A549 treated with GW870086 at 1 μM for 4 hours (cell line): ENCODE measurements at places on chromosomes 3 and 15. TPM values are rescaled to one million over a fixed set of nuclear protein-coding genes. Genes with fewer than 3 reads are reported as not detected.

Gene SV2B
- 0.06 to 0.15 TPM (median 0.12 TPM) in 4 of 5 replicates, not detected in the other for total RNA-seq

Gene GNAT1
- not detected in 5 replicates for total RNA-seq

Gene TNFAIP8L3
- total RNA-seq, result 21.4 to 29.1 TPM (median 25.5 TPM) in 5 replicates

Gene CCK
- total RNA-seq, result 0.98 to 2.0 TPM (median 1.4 TPM) in 5 replicates

Gene KLHL6
- 0.02 TPM in 1 of 5 replicates, not detected in the others for total RNA-seq

Gene GPR176
- 8.2 to 11.7 TPM (median 10.1 TPM) in 5 replicates for total RNA-seq

Gene RARB
- total RNA-seq, result 5.1 to 8.9 TPM (median 7.6 TPM) in 5 replicates

Gene USP8
- total RNA-seq, result 35.5 to 53.6 TPM (median 43.5 TPM) in 5 replicates

Gene GRK7
- not detected in 5 replicates for total RNA-seq

Gene RAB6B
- total RNA-seq, result 1.9 to 3.3 TPM (median 2.7 TPM) in 5 replicates

Gene HDGFL3
- total RNA-seq, result 38.1 to 64.9 TPM (median 52.9 TPM) in 5 replicates

Gene STAG1
- total RNA-seq, result 7.7 to 10.3 TPM (median 9.8 TPM) in 5 replicates

Gene KBTBD8
- 0.40 to 0.91 TPM (median 0.56 TPM) in 5 replicates for total RNA-seq

Gene STT3B
- total RNA-seq, result 63.6 to 85.6 TPM (median 75.5 TPM) in 5 replicates

Gene LMAN1L
- not detected in 5 replicates for total RNA-seq

Gene PTPRG
- total RNA-seq, result 1.8 to 2.6 TPM (median 2.3 TPM) in 5 replicates

Gene ABI3BP
- total RNA-seq, result 0.91 to 2.3 TPM (median 1.6 TPM) in 5 replicates

Gene CELSR3
- total RNA-seq, result 3.1 to 4.8 TPM (median 4.0 TPM) in 5 replicates

Gene ALG1L2
- total RNA-seq, result not detected in 5 replicates

Gene RASGRP1
- total RNA-seq, result 0.27 to 0.58 TPM (median 0.37 TPM) in 5 replicates

Gene EIF2A
- total RNA-seq, result 61.7 to 92.4 TPM (median 71.0 TPM) in 5 replicates

Gene ZIC1
- total RNA-seq, result 0.38 TPM in 1 of 5 replicates, not detected in the others

Gene KCNAB1
- not detected in 5 replicates for total RNA-seq

Gene EOGT
- 7.7 to 14.6 TPM (median 12.9 TPM) in 5 replicates for total RNA-seq

Gene ASB14
- not detected in 5 replicates for total RNA-seq

Gene BNC1
- total RNA-seq, result 0.78 to 1.2 TPM (median 0.98 TPM) in 5 replicates

Gene FRG2C
- total RNA-seq, result 0.09 TPM in 1 of 5 replicates, not detected in the others

Gene CD200R1
- total RNA-seq, result 0.06 to 0.09 TPM (median 0.08 TPM) in 4 of 5 replicates, not detected in the other

Gene OGG1
- 11.4 to 18.9 TPM (median 16.5 TPM) in 5 replicates for total RNA-seq

Gene PTX3
- total RNA-seq, result 0.74 to 1.2 TPM (median 0.85 TPM) in 5 replicates

Gene SGO1
- 13.6 to 18.3 TPM (median 15.5 TPM) in 5 replicates for total RNA-seq

Gene THSD4
- 19.4 to 29.2 TPM (median 26.4 TPM) in 5 replicates for total RNA-seq

Gene PIGB
- total RNA-seq, result 10.7 to 13.7 TPM (median 12.4 TPM) in 5 replicates

Gene IMPG2
- total RNA-seq, result not detected in 5 replicates

Gene RTP2
- not detected in 5 replicates for total RNA-seq

Gene IL12A
- total RNA-seq, result 0.61 to 1.2 TPM (median 0.98 TPM) in 5 replicates

Gene CLDN18
- not detected in 5 replicates for total RNA-seq

Gene GPR87
- 2.1 to 2.5 TPM (median 2.3 TPM) in 5 replicates for total RNA-seq

Gene DUT
- 92.1 to 115 TPM (median 114 TPM) in 5 replicates for total RNA-seq

Gene MESP2
- 0.30 to 0.47 TPM (median 0.41 TPM) in 5 replicates for total RNA-seq

Gene ITIH1
- total RNA-seq, result not detected in 5 replicates

Gene P2RY1
- total RNA-seq, result 0.43 to 0.60 TPM (median 0.50 TPM) in 5 replicates

Gene OXSM
- total RNA-seq, result 17.6 to 20.2 TPM (median 19.2 TPM) in 5 replicates
